Myometrial cell (primary cell): ENCODE measurements at places on chromosomes 13 and 19. TPM values are rescaled to one million over a fixed set of nuclear protein-coding genes. Genes with fewer than 3 reads are reported as not detected.

EPS8L1 gene
- total RNA-seq: 1.2 and 12.1 TPM in 2 replicates

TEX26 gene
- total RNA-seq: 0.35 TPM in 1 of 2 replicates, not detected in the other

CPAMD8 gene
- 0.71 and 2.6 TPM in 2 replicates for total RNA-seq

IGSF23 gene
- total RNA-seq: 3.7 TPM in 1 of 2 replicates, not detected in the other

OXGR1 gene
- not detected in 2 replicates for total RNA-seq

RFPL4AL1 gene
- not detected in 2 replicates for total RNA-seq

EDNRB gene
- not detected in 2 replicates for total RNA-seq

CLEC17A gene
- total RNA-seq: not detected in 2 replicates

CRTC1 gene
- 1.6 and 3.5 TPM in 2 replicates for total RNA-seq

FAM216B gene
- total RNA-seq: not detected in 2 replicates

S1PR4 gene
- not detected in 2 replicates for total RNA-seq

WDR88 gene
- not detected in 2 replicates for total RNA-seq

MRPL54 gene
- 82.9 and 117 TPM in 2 replicates for total RNA-seq

ANGPTL8 gene
- not detected in 2 replicates for total RNA-seq

CGB2 gene
- total RNA-seq: not detected in 2 replicates

PSPN gene
- total RNA-seq: under 0.01 and 0.89 TPM in 2 replicates

CYP4F12 gene
- not detected in 2 replicates for total RNA-seq

FXYD1 gene
- total RNA-seq: not detected in 2 replicates

PNMA8A gene
- total RNA-seq: 3.2 and 3.4 TPM in 2 replicates

SULT2A1 gene
- total RNA-seq: not detected in 2 replicates

IZUMO2 gene
- total RNA-seq: not detected in 2 replicates

GPC5 gene
- total RNA-seq: not detected in 2 replicates

ATCAY gene
- 0.58 and 1.2 TPM in 2 replicates for total RNA-seq

SPATA13 gene
- total RNA-seq: 6.3 and 14.4 TPM in 2 replicates

PDX1 gene
- total RNA-seq: not detected in 2 replicates

AMER2 gene
- not detected in 2 replicates for total RNA-seq

ZNF582 gene
- 0.35 and 0.58 TPM in 2 replicates for total RNA-seq

KLK12 gene
- total RNA-seq: not detected in 2 replicates

FFAR1 gene
- total RNA-seq: not detected in 2 replicates

SHISA2 gene
- total RNA-seq: not detected in 2 replicates

OLFM2 gene
- total RNA-seq: not detected in 2 replicates

KIR3DL2 gene
- total RNA-seq: not detected in 2 replicates

PLK5 gene
- total RNA-seq: not detected in 2 replicates

SBK2 gene
- total RNA-seq: not detected in 2 replicates

ZNF845 gene
- total RNA-seq: 3.7 and 3.9 TPM in 2 replicates
